ENCODE measurements at places on chromosomes 3 and 15.
A peak's percentile ranks its signal among the peaks of the same experiment; 100 is the strongest.

DNA sequence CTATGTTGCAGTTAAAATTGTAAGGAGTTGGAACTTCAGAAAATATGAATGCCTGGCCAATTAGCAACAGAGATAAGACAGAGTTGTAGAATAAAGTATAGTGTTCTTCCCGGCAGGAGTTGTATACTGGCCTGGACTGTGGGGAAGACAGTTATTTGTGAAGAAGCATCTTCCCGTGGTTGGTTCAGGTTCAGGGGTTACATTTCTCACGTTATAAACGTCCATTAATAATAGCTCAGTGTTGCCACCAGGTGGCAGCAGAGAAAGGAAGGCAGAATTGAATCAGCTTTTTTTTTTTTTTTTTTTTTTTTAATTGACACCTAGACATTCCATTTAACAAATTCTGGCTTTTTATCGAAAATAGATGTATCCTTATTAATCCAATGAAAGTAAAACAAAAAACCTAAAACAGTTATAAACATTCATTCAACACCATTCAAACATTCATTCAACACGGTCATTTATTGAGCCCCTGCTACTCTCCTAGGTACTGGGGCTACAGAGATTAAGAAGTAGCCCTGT lies 66.4 kb upstream of the NR2E3 start:
- DNase-seq = peak; percentile 45

DNA sequence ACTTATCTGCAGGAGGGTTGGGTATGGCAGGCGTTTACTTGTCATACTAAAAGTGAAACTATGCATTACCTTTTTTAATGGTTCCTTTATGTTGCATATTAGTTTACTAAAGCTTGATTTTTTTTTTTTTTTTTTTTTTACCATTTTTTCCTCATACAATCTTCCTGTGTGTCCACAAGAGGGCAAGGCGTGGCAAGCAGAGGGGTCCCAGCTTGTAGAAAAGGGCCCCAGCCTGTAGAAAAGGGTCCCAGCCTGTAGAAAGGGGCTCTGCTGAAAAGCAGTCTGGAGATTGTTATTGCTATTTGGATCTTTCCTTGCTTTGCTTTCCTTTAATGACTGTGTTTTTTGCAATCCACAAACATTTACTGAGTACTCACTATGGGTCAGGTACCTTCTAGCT lies 21.9 kb downstream of the MKRN2 start:
- DNase-seq = no peak

GRCh38 chr15:57118013-57118799 lies 199.8 kb downstream of the TCF12 start:
- no peak for DNase-seq

DNA sequence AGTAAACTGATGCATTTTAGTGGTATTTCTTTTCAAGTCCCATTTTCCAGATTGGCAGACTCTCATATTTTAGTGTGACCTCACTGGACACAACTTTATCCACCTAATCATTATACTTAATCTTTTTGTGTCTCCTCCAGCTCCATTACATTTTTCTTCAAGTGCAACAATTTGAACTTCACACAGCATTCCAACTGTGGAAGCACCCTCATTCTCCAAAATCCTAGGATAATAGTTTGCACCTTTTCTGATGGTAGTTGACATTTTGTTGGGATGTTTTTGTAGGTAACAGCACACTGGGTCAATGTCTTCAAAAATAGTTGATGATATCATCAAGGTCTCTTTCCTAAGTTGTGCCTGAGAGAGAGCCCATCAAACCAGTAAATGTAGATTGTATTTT lies 123.1 kb downstream of the RYR3 start:
- DNase-seq = no peak

- no peak for DNase-seq
These were observed 164.3 kb downstream of the PCCB start for GRCh38 chr3:136414476-136414875.

DNA sequence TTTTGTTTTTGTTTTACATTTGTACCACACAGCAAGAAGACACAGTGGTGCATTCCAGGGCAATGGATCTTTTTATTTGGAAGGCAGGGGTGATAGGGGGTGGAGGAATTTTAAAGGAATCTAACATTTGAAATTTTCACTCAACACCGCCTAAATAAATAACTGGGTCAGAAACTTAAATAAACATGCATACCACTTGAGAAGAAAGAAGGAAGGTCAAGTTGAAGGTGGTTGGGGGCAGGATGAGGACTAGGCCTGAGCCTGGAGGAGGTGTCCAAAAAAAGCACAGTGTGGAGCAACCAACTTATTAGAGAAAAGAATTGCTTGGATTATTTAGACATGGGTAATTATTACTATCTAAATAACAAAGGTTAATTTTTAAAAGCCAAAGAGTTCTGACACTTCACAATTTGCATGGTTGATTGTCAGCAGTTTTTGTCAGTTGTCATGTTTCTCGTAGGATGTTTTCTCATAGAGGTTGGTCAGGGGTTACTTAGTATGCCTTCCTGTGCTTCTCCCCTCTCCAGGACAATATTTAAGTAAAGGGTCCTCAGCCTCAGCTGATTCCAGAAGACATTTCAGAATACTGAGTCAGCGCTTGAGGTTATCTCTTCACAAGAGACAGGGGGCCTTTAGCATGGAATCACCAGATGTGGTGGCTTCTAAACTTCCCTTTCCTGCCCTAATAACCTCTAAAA lies 173.7 kb upstream of the SLC2A2 start:
- no peak for DNase-seq
